ENCODE measurements at places on chromosomes 3 and 15.

- DNase-seq, result no peak
Observed at GRCh38 chr15:84604826-84605553, 4.2 kb downstream of the ZSCAN2 start.

DNA sequence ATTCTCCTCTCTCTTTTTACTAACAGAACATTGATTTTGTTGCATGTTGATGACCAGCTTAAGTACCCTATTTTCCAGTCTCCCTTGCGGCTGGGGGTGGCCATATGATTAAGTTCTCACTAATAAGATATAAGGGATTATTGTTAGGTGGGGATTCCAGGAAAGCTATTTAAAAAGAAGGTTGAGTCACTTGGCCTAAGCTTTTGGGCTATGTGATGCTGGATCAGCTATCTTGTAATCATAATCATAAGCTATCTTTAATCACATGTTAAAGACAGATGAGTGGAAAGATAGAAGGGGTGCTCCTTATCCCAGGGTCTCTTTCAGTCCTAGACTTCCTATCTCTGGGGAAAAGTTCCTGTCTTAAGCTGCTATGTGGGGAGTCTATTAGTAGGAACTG lies 59.9 kb downstream of the CGNL1 start:
- no peak for DNase-seq

GRCh38 chr15:79209116-79209515 lies 73.4 kb upstream of the ANKRD34C start:
- no peak for DNase-seq

GRCh38 chr3:114792159-114792918 lies 354.7 kb downstream of the ZBTB20 start:
- DNase-seq, result no peak

GRCh38 chr15:57306944-57307411 lies 69.3 kb upstream of the CGNL1 start:
- DNase-seq, result no peak

GRCh38 chr3:86828751-86829150 lies 162.2 kb downstream of the VGLL3 start:
- DNase-seq, result no peak
